Fibroblast of mammary gland (primary cell): ENCODE measurements at places on chromosomes 6 and 20.

DNA sequence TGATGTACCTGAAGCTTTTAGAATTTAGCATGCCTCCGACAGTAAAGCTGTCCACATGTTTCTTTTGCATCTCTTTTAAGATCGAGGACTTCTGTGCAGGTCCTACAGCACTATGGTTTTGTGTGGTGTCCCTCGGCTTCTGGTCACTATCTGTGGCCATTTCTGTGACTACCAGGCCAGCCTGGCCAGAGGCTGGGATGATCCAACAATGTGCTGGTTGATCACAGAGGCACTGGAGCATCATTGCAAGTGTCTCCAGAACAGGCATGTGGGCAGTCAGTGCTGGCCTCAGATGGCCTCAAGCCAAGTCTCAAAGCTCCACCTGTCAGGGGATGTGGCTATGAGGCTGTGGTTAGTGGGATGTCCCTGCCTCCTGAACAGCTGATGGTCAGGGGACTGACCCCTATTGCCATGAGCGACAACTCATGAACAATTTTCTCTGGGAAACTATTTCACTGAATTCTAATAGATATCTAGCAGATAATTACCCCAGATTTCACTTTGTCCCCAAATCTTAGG, 136.6 kb downstream of the SYNDIG1 start:
- no peak for DNase-seq

DNA sequence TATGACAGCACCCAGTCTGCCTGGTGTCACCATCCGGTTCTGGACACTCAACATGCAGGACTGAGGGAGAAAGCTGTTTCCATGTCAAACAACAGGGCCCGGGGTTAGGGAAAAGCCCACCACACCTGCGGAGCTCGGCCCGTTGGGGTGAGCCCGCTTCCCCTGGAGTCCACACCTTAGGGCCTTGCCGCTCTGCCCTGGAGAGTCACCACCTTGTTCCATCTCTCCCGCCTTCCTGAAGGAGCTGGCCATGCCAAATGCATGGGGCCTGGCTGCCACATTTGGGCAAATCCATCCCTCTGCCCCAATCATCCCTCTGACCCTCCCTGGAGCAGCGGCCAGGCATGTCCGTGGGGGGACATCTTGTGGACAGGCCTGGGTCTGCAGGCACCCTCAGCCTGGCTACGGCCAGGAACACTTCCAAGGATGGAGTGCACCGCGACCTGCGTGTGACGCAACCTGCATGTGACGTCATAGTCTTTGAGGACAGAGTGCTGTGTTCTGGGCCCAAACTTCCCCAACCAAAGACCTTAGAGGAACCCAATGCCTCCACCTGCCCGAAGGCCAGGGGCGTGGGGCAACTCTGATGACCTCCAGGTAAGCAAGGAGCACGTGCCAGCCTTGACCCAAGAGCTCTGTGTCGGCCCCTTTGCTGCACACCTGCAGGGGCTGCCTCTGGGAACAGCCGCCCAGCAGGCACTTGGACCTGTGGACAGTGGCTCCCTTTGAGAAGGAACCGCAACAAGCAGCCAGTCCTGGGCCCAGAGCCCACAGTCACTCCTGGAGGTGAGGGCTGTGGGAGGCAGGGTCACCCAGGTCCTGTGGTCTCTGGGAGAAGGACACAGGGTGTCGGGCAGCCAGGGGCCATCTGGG, 1.7 kb downstream of the CABLES2 start:
- DNase-seq: peak; percentile 74

GRCh38 chr6:41536795-41537758, 9.1 kb upstream of the FOXP4 start:
- no peak for DNase-seq

- peak; percentile 11 for DNase-seq
Observed at GRCh38 chr20:58173930-58174707, 54.3 kb downstream of the ANKRD60 start.

DNA sequence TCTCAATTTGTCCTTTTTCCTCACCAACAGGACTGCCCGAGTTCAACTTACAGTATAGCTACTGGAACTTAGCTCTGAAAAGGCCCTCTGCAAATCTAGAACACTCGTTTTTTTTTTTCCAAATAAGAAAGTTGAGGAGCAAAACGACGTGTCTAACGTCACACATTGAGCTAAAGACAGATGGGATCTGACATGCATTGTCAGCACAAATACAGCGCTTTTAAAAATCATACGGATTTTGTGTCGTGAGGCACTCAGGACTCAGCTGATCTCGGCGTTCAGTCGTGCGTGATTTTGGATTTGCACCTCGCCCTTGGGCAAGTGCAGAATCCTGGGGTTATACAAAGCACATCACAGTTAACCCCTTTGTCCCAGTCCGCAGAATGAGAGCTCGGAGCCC, 94.7 kb upstream of the ZNF322 start:
- DNase-seq: no peak

DNA sequence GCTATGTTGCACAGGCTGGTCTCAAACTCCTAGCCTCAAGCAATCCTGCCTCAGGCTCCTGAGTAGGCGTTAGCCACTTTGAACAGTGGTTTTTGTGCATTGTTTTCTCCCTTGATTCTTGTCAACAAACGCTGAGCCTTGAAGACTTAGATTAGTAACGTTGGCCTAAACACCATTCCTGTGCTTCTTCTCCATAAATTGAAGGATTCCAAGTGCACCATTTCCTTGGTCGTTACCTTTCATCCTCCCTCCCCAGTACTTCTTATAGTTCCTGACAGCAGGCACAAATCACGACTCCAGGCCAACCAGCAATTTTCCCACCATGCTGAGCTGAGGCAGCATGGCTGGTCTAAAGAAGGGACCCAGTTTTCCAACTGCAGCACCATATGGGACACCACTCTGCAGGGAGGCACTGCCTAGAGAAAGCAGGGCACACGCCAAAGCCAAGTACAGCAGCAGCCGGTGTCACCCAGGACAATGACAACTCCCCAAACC, 8.9 kb downstream of the RPS10 start:
- DNase-seq: no peak

- no peak for DNase-seq
Observed at GRCh38 chr6:15926256-15926655, 202.6 kb upstream of the MYLIP start.

DNA sequence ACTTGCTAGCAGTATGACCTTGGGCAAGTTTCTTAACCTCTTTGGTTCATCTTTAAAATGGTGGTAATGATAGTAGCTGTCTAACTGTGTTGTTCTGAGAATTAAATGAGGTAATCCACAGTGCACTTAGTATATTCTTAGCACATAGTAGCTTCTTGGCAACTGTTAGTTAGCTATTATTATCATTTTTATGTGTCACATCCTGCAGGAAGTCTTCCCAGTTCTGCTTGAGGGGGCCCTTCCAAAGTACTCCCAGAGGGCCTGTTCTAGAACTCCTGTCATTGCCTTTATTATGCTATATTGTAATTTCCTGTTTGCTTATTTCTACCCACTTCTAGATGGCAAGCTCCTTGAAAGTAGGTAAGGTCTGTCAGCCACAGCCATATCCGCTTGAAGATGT, 30.6 kb downstream of the ANKS1A start:
- DNase-seq: peak; percentile 58

GRCh38 chr20:11499101-11499634, 418.5 kb upstream of the BTBD3 start:
- DNase-seq: no peak

DNA sequence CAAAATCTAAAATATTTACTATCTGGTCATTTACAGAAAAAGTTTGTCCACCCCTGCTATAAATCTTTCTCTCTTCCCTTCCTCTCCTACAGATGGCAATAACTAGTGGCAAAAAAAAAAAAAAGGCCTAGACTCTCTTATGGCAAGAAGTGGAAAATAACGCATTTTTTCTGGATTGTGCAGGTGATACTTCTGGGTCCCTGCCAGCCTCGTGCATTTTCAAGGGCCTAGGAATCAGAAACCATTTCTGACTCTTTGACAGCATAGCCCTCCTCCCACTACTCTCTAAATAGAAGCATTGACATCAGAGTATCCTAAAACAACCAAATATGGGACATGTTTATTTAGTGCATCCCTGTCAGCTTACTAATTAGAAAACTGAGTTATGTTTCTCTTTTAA, 251.0 kb downstream of the KHDC1L start:
- DNase-seq: no peak

- DNase-seq: no peak
Observed at GRCh38 chr6:12363651-12364381, 73.7 kb downstream of the EDN1 start.

DNA sequence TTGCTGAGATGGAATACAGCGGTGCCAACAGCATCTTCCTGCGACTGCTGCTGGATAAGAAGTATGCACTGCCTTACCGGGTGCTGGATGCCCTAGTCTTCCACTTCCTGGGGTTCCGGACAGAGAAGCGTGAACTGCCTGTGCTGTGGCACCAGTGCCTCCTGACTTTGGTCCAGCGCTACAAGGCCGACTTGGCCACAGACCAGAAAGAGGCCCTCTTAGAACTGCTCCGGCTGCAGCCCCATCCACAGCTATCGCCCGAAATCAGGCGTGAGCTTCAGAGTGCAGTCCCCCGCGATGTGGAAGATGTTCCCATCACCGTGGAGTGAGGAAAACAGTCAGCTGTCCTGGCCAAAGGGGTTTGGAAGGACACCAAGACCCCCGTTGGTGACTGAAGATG, 9.2 kb downstream of the CCND3 start:
- no peak for DNase-seq

DNA sequence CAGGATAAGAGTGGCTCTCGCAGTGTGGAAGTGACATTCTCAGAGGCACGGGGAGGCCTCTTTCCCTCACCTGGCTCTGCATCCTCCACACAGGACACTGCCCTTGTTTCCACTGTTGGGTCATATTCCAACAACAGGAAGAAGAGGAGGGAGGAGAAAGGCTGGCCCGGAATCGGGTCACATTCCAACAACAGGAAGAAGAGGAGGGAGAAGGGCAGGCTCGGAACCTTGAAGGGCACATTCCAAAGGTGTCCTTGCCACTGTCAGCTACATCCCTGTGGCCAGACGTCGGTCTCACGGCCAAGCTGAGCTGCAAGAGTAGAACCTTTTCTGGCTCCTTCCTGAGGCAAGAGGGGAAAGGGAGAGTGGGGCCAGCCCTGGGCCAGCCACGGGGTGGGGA, 25.4 kb downstream of the CHRNA4 start:
- no peak for DNase-seq

GRCh38 chr6:26118999-26119398, 31.8 kb downstream of the HFE start:
- DNase-seq: peak; percentile 42

- no peak for DNase-seq
Observed at GRCh38 chr6:34189806-34190503, 44.1 kb upstream of the GRM4 start.

- DNase-seq: no peak
Observed at GRCh38 chr6:91279740-91280493, 693.0 kb upstream of the MAP3K7 start.

DNA sequence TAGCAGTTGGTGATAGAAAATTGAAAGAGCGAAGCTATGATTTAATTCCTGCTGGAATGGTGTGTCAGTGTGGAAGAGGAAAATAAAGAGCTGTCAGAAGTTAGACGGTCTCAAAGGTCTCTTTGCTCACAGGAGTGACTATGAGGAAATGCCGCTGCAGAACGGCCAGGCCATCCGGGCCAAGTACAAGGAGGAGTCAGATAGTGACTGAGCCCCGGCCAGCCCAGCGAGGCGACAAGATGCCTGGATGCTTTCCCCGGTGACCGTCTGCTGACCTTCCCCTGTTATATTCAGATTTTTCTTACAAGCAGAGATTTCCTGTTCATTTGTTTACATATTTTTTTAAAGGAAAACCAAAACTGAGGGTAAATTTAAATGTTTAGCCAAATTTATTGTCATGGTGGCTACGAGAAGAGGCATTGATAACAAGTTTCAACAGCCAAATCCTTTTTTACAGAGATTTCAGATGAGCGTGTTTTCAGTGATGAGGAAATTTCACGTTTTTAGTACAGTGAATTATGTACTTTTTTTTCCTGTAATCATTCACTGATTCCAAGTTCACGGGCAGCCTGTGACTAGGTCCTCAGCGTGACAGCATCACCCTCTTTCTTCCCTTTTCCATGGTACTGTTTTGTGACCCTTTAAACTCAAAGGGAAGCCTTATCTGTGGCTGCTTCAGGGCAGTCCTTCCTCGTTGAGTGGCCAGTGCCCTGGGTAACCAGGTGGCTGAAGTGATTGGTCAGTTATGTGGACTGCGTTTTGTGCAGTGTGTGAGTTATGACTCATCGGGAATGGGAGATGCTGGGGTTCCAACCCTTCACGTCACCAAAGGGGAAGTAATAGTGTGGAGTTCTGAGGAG, 12.6 kb downstream of the DYNLT1 start:
- peak; percentile 90 for DNase-seq

- DNase-seq: peak; percentile 28
Observed at GRCh38 chr6:37889051-37889450, 69.5 kb downstream of the ZFAND3 start.

GRCh38 chr6:139474145-139475108, 100.0 kb upstream of the CITED2 start:
- peak; percentile 43 for DNase-seq

- DNase-seq: no peak
Observed at GRCh38 chr20:57009355-57009754, 257.1 kb downstream of the BMP7 start.

DNA sequence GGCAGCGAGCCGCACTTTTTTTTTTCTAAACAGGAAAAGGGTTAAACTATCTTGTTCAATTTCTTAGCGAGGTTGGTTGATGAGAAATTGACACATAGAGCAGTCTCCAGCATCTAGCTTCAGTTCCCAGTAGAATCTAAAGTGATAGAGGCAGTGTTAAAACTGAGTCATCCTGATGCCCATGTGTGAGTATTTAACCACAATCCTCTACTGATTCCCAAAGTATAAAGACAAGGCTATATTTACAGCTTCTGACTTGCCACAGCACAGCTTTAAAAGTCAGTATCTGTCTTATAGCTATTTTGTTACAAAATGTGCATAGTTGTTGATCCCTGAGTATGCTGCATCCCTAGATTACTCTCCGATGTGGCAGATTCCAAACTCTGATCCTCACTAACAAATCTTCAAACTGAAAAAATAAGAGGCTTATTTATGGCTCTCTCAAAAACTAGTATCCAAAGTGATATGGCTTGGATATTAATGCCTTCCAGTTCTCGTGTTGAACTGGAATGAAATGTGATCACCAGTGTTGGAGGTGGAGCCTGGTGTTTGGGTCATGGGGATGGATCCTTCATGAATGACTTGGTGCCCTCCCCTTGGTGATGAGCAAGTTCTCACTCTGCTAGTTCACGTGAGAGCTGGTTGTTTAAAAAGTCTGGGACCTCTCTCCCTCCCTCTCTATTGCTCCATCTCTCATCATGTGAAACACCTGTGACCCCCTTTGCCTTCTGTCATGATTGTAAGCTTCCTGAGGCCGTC, 13.1 kb upstream of the POPDC3 start:
- peak; percentile 88 for DNase-seq

DNA sequence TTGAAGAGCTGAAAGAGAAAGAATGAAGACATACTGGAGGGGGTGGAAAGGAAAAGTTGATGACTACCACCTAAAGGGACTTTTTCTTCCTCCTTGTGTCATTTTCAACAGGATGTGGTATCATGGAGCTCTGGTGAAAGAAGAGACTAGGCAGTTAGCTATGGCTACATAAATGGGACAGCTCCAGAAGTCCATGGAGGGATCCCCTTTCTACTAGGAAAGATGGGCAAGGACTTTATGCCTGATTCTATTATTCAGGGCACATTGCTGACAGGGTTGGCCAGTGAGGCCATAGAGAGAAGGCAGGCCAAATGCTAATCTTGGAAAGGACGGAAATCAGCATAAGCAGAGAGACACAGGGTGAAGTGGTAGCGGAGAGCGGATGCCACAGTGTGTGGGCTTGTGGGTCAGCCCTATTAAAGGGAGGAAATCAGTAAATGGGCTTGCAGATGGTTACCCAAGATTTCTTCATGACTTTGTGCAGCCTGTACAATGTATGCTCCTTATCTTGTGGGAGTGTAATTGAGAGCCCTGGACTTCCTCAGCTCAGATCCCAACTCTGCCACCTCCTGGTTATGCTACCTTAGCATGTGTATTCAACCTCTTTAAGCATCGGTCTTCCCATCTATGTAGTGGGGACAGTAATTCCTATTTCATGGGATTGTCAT, 77.4 kb upstream of the TMEM170B start:
- peak; percentile 29 for DNase-seq
